ENCODE measurements at places on chromosomes 13 and 19. TPM values are rescaled to one million over a fixed set of nuclear protein-coding genes. Genes with fewer than 3 reads are reported as not detected.

ZNF534 gene
- not detected for total RNA-seq

DMWD gene
- total RNA-seq, result 51.3 TPM

CGB5 gene
- not detected for total RNA-seq

URAD gene
- not detected for total RNA-seq

CDC42EP5 gene
- not detected for total RNA-seq

ZNF77 gene
- total RNA-seq, result 10.4 TPM

PSPN gene
- total RNA-seq, result 1.9 TPM

TMPRSS9 gene
- total RNA-seq, result not detected

DZIP1 gene
- not detected for total RNA-seq

SEMA6B gene
- total RNA-seq, result 0.14 TPM

TMEM86B gene
- total RNA-seq, result 31.6 TPM

LILRA5 gene
- not detected for total RNA-seq

JOSD2 gene
- 46.0 TPM for total RNA-seq

BBC3 gene
- total RNA-seq, result 4.8 TPM

ZNF470 gene
- 2.3 TPM for total RNA-seq

ZNF586 gene
- 19.4 TPM for total RNA-seq

JAK3 gene
- total RNA-seq, result 184 TPM

CRTC1 gene
- 7.6 TPM for total RNA-seq

NAPSA gene
- 12.4 TPM for total RNA-seq

KLK5 gene
- total RNA-seq, result not detected

Data from natural killer cell treated with Interleukin-12 subunit alpha and Interleukin-12 subunit beta and Interleukin-15 and Interleukin-18, amount 100 ng/mL, for 72 hours (primary cell).